ENCODE measurements at places on chromosomes 12 and 14.

- DNase-seq: no peak
Measured at GRCh38 chr14:80055226-80055625, 156.1 kb downstream of the DIO2 start.

DNA sequence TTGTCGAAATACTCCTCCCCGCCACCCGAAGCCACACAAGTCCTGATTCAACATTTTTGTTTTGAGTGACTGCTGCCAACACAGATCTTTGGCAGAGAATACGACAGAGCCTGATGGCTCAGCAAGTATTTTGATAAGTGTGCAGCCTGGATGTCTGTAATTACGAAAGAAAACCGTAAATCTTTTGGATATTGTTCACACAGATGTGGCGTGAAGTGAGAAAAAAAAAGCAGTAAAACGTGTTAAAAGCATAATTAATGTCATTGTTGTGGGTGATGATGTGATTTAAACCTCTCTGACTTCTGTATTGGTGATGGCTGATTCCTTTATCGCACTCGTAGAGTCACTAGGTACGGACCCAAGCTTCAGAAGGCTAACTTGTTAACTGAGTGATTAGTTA lies 98.7 kb downstream of the PHETA1 start:
- no peak for DNase-seq

DNA sequence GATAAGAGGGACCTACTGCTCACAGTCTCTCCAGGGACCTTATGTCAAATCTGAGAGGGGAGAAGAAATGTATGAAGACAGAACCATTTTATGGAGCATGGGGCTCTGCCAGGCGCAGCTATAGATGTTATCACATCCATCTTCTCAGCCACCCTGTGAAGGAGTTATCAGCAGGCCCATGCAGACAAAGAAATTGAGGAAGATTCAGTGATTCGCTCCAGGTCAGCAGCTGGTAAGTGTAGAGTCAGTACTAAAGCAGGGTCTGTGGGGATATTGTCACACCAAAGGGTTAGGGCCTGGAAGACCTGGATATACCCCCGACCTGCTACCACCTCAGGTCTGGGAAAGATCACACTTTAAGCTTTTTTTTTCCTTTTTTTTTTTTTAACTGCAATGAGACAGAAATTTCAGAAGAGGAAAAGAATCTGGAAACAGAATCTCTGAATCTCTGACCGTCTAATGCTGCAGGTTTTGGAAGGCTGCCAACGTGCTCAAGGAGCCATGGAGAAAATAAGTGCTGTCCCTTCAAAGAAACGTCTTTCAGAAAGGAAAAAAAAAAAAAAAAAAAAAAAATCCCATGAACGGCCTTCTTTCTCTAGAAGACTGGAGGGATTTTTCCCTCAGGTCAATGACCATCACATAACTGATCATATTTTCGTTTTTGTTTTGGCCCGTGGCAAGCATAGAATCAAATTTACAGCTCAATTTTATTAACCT lies 73.3 kb upstream of the PLEKHG7 start:
- DNase-seq: peak; percentile 57

- DNase-seq: peak; percentile 94
Measured at GRCh38 chr14:85415015-85415712, 114.8 kb upstream of the FLRT2 start.

- DNase-seq: no peak
Measured at GRCh38 chr12:87469295-87469694, 559.9 kb downstream of the C12orf50 start.

- DNase-seq: no peak
Measured at GRCh38 chr12:114850661-114851275, 166.8 kb upstream of the TBX3 start.

- no peak for DNase-seq
Measured at GRCh38 chr12:57729321-57729844, 9.2 kb downstream of the AGAP2 start.

DNA sequence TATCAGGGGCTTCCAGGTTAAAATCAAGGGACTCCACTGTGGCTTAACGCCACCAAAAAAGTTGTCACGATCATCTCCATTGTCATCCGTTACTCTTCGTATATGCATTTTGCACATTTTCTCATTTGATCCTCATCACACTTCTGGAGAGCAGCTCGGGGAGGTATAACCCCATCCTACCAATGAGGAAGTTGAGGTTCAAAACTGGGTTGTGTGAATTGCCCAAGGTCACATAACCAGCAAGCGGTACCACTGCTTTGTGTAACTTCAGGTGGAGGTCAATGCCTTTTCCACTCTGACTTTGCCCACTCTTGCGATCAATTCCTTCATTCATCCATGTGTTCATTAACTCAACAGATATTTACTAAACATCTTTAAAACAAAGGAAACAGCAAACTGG lies 71.1 kb upstream of the CCND2 start:
- no peak for DNase-seq

DNA sequence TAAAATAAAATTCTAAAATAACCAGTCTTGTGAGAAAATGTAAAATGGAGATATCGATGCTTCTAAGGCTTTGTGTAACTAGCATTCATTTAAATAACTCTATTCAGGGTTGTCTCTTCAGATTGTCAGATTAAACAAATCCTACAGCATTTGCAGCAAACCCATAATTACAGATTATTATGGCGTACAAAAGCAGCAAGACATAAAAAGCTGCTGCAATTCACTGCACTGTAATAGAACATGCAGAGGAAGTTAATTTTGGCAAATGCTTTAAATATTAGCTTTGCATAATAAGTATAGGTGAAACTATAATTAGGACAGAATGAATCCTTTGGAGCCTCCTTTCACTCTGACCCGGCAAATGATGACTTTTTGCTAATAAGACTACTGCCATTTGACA lies 98.3 kb downstream of the INSM2 start:
- no peak for DNase-seq

GRCh38 chr12:55965941-55966407 lies at the start of gene PMEL:
Gene PMEL (minus strand): TSS chr12:55966042. CDS start chr12:55966011, 31 bp downstream.
- DNase-seq: no peak

DNA sequence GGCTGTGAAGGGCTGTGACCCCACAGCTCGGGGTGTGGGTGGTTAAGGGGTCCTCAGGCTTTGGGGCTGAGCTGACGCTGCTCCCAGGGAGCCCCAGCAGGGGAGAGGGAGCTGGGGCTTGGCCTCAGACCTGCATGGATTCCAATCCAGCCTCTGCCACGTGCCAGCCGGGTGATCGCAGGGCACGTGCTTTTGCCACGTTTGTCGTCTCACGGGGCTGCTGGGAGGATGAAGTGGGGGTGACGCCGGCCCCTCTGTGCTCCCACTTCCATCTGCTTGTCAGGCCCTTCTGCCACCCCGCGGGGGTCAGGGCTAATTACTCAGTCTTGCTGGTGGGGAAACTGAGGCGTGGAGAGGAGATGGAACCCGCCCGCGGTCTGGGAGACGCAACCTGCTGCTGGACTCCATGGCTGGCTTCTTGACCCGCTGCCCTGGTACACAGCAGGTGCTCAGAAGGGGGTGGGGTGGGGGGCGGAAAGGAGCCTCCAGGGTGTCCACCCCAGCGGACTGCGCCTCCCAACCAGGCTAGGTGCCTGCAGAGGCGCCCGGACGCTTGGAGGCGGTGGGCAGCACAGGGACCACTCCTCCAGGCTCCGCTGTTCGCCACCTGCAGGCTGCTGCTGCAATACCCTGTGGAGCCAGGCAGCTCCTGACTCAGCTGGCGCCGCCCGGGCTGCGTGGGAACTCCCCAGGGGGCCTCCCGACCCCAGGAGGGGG lies 36.4 kb upstream of the PRIMA1 start:
- DNase-seq: no peak

- DNase-seq: peak; percentile 58
Measured at GRCh38 chr12:24198936-24199671, 249.6 kb upstream of the SOX5 start.

- DNase-seq: no peak
Measured at GRCh38 chr14:97517566-97518234, 720.5 kb downstream of the VRK1 start.

DNA sequence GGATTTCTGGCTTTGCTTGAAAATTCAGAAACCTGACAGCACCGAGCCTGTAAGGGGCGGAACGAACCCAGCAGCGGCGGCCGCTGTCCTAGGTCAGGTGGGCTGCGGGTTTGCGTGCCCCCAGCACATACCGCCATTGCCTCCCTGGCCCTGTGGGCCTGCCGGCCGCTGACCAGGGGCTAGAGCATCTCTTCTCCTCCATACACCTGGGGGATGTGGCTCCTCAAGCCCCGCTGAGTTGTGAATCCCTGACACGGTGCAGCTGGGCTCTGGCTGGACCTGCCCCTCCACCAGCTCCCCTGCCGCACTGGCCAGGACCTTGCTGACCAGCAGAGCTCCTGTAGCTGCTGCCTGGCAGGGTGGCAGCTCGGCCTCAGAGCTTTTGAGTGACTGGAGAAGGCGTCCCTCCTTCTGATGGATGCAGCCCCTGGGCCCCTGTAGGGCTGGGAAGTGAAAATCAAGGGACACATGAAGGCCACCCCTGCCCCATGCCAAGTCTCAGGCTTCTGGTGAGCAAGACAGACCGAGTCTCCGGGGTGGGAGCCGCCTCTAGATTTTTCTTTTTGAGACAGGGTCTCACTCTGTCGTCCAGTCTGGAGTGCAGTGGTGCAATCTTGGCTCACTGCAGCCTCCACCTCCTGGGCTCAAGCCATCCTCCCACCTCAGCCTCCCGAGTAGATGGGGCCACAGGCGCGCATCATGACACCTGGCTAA lies 184.9 kb upstream of the SFSWAP start:
- DNase-seq: no peak

DNA sequence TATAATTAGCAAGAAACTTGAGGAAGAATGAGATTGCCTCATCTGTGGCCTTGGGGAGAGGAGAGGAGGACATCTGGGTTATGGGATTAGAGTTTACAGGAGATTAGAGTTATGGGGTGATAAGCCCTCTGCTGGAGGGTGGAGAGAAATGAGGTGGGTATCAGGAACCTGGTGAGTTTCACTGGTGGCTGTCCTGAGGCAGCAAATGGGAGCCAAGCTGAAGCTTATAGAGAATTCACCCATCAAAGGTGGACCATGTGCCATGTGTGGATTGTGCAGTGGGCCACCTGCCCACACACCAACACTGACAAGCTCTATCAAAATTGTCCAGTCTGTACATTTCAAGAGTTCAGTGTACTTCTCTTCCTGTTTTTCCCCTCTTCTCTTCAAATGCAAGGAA lies 135.3 kb downstream of the AEBP2 start:
- no peak for DNase-seq

GRCh38 chr12:66898700-66899469 lies 220.0 kb upstream of the GRIP1 start:
- no peak for DNase-seq

DNA sequence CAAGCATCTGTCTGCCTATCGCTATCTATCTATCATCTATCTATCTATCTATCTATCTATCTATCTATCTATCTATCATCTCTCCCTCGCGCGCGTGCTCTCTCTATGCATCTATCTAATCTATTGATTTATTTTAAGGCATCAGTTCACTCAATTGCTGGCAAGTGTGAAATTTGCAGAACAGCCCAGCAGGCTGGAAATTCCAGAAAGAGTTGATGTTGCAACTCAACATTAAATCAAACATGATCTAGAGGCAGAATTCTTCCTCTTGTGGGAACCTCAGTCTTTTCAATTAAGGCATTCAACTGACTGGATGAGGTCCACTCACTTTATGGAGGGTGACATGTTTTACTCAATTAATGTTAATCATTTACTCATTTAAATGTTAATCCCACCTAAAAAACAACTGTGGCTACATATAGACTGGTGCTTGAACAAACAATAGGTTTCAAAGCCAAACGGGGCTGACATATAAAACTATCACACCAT lies 1210.8 kb downstream of the GALC start:
- no peak for DNase-seq

- no peak for DNase-seq
Measured at GRCh38 chr14:74985028-74985310, 17.8 kb upstream of the EIF2B2 start.

DNA sequence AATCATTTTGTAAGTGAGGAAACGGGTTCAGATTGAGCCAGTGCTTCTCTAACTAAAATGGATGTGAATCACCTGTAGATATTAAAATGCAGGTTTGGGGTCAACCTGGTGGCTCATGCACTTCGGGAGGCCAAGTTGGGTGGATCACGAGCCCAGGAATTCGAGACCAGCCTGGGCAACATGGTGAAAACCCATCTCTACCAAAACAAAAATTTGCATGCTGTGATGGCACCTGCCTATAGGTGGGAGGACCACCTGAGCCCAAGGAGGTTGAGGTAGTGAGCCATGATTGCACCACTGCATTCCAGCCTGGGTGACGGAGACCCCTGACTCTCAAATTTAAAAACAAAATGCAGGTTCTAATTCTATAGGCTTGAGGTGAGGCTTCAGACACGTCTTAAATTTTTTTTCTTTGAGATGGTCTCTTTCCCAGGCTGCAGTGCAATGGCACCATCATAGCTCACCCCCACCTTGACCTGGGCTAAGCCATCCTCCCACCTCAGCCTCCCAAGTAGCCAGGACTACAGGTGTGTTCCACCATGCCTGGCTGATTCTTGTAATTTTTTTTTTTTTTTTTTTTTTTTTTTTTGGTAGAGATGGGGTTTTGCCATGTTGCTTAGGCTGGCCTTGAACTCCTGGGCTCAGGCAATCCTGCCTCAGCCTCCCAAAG lies 9.0 kb downstream of the TUBA1C start:
- DNase-seq: no peak

GRCh38 chr12:113390064-113391043 lies 13.3 kb downstream of the SDS start:
- no peak for DNase-seq

DNA sequence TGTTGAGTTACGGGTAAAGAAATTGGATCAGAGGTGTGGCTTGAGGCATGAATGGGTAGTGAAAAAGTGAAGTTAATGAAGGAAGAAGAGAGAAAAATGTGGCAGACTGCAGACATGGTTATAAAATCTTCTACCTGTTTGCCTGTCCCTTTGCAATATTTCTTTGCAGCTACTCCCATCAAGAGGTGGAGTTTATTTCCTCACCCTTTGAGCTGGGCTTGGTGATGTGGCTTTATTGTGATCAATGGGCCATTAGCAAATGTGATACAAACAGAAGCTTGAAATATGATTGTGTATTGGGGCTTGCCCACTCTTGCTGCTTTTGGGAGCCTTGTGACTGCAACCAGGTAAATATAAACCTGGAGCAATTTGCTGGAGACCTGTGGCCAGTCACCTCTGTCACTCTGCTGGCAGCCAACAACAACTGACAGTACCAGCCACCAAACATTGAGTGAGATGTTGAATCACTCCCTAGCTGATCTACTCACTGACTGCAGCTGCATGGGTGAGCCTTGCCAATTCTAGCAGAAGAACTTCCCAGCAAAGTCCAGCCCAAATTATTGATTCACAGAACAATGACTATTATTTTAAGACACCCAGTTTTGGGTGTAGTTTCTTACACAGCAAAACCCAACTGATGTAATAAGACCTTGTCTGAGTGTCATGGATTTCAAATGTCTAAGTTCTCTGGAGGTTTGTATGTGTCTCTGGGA lies 151.0 kb upstream of the ATP2B1 start:
- DNase-seq: no peak

DNA sequence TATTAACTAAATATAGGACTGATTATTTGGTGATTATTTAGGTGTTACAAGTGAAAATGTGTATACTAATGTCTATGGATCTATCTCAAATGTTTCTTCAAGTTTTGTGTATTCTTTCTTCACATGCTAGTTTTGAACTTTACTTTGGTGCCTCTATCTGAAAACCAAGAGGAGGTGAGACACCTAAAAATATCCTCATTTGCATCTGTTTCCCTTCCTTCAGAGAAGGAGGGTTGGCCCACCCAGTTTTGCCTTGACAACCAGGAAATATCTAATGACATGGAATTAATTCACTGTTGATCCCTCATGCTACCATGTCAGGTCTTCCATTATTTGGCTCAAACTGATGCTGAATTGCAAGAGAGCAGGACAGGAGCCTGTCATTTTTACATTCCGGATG lies 500.4 kb downstream of the NELL2 start:
- DNase-seq: no peak
